Stimulated activated CD4-positive, alpha-beta T cell treated with anti-CD3 and anti-CD28 coated beads, Interleukin-15, amount 100 ng/mL, for 1 hour (primary cell): ENCODE measurements at places on chromosomes 5 and 9.

GRCh38 chr5:32779754-32780415, 68.8 kb downstream of the NPR3 start:
- no peak for DNase-seq

- DNase-seq = no peak
These were observed 24.0 kb upstream of the KLF9 start for GRCh38 chr9:70438341-70438928.

GRCh38 chr5:23721336-23721735, 213.9 kb downstream of the PRDM9 start:
- DNase-seq = no peak

DNA sequence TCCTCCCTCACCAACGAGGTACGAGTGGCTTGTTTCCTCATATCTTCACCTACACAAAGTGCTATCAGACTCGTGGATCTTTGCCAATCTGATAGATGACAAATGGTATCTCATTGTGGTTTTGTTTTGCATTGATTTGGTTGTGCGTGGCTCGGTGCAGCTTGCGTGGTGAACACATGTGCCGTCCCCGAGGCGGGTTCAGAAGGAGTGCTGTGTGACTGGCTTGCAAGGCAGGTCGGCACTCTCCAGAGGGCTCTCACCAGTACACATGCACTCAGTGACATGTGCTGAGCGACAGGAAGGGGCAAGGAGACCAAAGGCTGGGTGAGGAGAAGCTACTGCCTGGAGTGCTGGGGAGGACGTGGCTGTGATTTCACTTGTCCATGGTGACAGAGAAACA, 95.3 kb upstream of the PITX1 start:
- no peak for DNase-seq

DNA sequence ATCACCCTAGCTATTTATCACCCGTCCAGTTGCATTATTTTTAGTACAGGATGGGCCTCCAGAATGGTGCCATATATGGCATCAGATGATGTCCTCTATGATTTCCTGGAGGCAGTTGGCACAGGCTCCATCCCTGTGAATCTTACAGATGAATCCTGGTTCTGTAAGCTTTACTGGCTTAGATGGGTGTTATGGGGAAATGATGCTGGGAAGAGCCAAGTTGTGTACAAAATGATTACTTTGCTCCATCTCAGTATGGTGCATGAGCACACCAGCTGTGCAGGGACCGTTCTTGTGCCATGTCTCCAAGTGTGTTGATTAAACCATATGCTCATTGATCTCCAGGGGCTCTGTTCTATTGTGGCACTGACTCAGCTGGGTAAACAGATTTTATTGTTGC, 755.7 kb downstream of the TLR4 start:
- DNase-seq = no peak

DNA sequence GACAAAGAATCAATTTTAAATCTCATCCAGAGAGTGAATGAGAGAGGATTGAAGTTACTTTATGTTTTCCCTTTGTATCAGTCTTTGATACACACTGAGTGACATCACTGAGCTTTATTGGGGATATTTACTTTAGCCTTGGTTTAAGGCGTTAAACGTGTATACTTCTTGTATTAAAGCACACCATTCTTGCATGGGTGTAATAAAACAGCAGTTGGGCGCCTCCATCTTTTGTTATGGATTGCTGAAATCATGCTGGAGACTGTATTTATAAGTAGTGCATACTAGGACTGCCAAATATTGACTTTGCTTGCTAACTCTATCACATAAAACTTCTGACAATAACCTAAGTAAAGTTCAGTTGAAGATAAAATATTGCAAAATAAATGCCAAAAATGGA, 1755.8 kb upstream of the WWC1 start:
- no peak for DNase-seq

DNA sequence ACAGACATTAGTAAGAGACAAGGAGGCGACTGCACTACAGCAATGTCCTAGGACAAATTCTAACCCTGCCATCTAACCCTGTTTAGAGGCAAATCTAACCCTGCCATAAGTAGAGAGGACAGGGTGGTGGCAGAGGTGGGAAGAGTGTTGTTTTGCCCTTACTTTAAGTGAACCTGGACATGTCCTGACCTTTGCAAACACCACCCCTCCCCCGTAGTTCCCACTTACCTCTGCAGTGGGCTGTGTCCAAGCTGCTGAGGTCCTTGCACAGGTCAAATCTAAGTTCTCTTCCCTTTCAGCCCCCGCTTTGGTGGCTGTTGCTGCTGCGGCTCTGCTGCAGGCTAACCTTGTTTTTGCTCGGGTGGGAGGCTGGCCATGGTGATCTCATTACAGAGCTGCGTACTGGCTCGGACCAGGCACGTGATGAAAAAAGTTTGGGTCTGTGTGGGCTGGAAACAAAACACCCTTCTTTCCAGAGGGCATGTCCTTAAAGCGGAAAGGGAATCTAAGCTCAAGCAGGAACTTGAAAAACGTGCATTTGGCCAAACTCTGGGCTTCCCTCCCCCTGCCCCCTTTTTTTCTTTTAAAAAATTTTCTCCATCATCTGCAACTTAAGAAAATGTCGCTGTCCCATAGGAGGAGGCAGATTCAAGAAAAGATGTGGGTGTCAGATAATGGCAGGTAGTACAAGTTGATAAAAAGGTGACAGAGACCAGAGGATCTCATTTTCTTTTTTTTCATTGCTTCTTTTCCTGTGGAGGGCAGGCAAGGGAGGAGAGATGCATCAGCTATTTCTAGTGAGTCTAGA, at the start of gene FAXDC2:
Gene FAXDC2 (minus strand): TSS at position 349 of the 808 bp plus-strand sequence. CDS start 12,425 bp downstream, outside the sequence.
- DNase-seq = no peak

DNA sequence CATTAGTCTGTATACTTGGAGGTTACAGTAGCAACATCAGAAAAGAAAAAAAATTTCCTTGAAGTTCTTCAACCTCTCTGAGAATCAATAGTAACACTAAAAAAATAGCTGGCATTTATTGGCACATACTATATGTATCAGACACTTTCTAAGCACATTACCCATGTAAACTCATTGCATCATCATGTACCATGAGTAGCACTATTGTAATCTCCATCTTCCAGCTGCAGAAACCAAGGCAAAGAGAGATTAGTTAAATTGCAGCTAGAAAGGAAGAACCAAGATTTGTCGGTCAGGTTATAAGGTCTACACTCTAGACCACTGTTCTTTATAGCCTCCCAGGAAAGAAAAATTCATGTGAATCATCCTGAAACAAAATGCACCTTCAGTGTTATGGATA, 31.4 kb upstream of the RAB3C start:
- DNase-seq = no peak

DNA sequence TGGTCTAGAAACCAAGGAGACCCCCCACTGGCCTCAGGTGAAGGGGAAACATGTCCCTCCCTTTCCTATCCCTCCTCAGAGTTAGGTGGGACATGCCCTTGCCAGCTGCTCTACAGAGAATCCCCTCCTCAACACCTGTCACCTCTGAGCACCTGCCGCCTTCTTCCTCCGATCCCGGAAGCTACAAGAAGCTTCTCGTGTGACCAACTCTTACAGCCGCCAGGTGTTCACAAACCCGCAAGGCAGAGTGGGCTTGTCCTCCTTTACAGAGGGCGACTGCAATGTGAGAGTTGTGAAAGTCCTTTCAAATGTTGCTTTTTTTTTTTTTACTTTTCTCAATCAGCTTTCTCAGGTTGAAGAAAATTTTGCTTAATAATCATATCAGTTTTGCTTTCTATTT, 3.7 kb upstream of the ICE1 start:
- no peak for DNase-seq

DNA sequence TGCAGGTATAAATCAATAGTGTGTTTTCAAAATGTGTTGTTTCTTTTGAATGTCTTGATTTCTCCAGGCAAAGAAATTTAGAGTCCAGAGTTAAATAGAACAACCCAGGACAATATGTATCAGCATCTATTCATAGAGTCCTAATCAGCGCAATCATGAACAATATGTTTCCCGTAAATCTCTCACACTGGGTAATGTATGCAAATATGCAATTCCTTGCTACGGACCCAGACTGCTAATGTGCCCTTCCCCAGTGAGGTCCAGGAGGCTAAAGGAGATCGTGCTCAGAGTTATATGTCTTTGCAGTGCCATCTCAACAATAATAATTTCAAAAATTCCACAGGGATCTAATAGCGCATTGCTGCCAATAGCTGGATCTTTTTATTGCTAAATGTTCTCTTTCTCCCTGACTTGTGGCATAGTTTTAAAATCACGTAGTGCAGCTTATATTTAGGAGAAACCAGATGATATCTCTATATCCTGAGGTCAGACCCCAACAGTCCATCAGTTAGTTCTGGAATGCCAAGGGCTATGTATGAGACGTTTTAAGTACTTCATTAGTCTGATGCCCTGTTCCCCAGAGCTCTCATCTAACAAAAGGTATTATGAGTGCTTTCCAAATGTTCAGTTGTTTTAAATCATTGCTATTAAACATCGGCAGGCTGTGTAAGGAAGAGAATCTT, 145.1 kb downstream of the MARCHF11 start:
- DNase-seq = no peak

DNA sequence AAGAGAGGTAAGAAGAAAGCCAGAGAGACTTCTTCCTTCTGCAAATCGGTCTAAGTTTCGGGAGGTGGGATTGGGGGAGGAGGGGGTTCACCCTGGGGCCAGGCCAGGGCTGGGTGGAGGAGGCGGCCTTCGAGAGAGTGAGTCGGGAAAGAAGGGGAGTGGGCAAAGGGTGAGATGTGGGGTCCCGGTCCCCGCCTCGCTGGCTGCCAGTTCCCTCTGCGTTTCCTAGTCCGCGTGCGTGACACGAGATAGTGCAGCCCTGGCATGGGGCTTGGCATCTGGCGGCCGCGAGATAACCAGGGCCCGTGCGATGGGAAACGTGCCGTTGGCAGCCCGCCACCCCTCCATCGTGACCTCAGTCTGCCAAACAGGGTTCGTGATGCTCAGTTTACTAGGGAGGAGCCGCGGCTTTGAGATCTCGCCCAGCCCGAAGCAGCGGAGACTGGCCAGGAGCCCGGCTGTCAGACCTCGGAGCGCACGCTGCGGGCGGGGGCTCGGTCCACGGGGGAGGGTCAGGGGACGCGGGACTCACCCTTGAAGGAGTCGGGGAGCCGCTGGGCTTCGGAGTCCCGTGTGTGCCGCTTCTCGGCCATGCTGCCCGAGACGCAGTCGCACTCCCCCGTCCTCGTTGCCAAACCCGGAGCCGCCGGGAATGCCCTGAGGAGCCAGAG, at the start of gene STOM:
Gene STOM (minus strand): TSS at position 656 of the 671 bp plus-strand sequence. CDS start 63 bp downstream, at position 593.
- no peak for DNase-seq

DNA sequence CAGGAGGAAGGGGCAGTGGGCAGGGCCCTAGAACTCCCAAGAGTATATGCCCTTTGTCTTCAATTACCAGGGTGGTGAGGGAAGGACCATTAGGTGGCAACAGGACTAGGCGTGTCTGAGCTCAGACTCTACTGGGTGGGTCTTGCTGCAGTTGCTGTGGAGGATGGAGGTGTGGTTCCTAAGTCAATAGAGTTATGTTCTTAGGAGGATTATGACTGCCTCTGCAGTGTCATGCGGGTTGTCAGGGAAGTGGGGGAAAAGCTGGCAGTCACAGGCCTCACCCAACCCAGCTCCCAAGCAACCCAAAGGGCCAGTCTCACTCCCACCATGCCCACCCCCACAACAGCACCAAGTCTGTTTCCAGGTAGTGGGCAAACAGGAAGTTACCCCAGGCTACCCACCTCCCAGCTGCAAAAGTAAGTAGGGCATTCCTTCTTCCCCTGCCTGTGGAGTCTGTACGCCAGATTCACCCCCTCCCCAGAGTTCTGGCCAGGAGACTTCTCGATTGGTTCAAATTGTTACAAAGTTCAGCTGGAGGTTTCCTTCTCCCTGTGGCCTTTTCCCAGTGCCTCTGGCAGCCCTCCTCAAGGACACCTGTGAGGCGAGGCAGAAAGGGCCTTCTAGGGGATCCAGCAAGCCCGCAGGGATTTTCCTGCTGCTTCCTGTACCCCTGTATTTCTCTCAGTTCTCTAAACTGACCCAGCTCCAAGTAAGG, 145.3 kb downstream of the HINT1 start:
- DNase-seq = no peak

GRCh38 chr9:90064971-90065370, 460.2 kb downstream of the GADD45G start:
- DNase-seq = no peak

DNA sequence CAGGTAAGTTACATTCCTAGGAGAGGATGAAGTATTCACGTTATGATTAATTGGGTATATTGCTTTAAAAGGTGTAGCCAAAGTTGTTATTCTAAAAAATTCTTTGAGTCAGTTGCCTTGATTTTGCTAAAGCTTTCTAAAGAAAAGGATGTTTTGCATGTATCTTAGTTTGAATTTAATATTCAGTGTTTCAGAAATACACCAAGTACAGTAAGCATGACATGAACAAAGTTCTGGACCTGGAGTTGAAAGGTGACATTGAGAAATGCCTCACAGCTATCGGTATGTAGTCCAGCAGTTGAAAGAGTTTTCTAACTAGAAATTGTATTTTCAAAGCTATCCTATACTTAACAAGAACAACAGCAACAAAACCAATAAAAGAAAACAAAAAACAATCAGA, 14.2 kb downstream of the ANXA1 start:
- no peak for DNase-seq

DNA sequence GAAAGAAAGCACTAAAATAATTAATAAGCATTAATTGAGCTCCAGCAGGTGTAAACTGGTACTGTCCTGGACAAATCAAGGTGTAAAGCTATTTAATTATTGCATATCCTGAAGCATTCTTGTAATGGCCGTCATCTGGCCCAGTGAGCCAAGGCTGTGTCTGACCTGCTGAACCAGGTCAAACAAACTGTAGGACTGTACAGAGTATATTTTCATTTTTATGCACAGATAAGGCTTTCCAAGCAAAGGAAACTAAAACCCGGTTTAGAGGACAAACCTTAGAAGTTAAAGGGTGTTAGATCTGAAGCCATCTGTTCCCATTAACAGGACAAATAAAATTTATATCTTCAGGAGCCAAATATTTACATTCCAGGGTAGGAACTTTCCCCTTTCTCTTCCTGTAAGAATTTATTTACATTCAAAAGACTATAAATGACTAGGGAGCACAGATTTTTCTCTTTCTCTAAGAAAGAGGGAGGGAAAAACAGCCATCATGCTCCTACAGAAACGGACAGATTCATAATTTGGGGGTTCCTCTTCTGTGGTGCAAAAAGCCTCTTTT, 69.8 kb downstream of the ESM1 start:
- no peak for DNase-seq

DNA sequence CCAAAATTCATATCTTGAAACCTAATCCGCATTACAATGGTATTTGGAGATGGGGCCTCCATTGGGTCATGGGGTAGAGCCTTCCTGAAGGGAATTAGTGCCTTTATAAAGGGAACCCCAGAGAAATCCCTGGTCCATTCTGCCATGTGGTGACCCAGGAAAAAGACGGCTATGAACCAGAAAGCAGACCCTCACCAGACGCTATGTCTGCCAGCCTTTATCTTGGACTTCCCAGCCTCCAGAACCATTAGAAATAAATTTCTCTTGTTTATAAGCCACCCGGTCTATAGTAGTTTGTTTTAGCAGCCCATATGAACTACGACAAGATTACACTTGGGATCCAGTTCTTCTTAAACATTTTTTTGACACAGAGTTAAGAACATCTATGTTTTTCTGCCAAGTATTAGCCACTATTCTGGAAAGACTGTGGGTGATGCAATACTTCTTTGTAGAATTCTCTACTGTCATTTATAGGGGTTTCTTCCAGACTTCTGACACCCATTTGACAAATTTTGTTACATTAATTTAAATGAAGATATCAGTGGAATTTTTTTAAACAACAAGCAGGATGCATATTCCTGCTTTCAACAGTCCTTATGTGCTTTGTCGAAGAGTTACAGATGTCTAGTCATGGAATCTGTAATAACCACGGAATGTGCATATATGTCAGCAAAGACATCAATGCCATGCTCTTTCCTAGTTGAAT, 572.4 kb downstream of the NR2F1-AS1 start:
- no peak for DNase-seq
